ENCODE measurements at places on chromosomes 1 and 21. TPM values are rescaled to one million over a fixed set of nuclear protein-coding genes. Genes with fewer than 3 reads are reported as not detected.

Gene FMO5
- total RNA-seq = 0.07 TPM

Gene LCE2A
- 3.0 TPM for total RNA-seq

Gene FCRLB
- total RNA-seq = 17.0 TPM

Gene PRCC
- 122 TPM for total RNA-seq

Gene EFNA1
- total RNA-seq = 3.6 TPM

Gene SEMA6C
- 0.80 TPM for total RNA-seq

Gene F5
- not detected for total RNA-seq

Gene NEK7
- 48.7 TPM for total RNA-seq

Gene IL19
- 0.57 TPM for total RNA-seq

Gene ARMH1
- total RNA-seq = not detected

Gene LRRIQ3
- total RNA-seq = 0.50 TPM

Gene GORAB
- 7.1 TPM for total RNA-seq

Gene PDC
- total RNA-seq = not detected

Gene PRSS38
- not detected for total RNA-seq

Gene PDE9A
- 0.02 TPM for total RNA-seq

Gene OLIG1
- not detected for total RNA-seq

Gene CD1E
- total RNA-seq = not detected

Gene DENND4B
- 15.2 TPM for total RNA-seq

DNA sequence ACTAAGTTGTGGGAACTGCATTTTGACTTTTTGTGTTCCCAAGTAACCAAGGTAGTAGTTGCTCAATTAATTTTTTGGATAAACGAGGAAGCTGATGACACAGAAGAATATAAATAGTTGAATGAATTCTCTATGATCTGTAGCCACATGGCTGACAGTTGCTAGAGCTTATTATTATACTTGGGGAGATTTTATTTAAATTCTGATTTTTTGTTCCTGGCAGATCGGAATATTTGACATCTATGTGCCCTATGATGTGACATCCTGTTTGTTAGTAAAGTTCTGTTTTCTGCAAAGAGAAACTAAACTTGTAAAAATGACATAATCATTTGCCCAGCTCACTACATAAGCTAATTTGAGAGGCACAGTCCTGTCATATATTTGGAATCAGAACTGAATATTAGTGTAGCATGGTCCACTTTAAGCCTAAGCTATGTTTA, 9.7 kb upstream of the LYST start:
- DNase-seq = no peak

DNA sequence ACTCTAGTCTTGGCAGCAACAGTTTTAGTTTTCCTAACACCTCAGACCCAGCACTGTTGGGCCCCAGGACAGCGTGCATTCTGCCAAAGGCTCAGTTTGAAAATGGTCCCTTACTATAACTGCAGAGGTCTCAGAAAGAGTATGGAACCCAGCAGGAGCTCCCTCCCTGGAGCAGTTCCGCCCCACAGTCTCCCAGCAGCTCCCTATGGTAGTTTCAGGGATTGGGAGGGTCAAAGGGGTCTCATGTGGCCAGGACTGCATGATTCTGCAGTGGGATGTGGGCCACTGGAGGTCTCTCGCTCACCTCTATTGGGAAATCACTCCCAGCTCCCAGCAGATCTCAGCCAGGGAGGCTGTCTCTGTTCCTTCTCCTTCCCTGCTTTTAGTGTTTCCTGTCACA, 12.3 kb downstream of the LY9 start:
- no peak for DNase-seq

GRCh38 chr1:242189591-242189990, 190.7 kb upstream of the MAP1LC3C start:
- no peak for DNase-seq

- no peak for DNase-seq
Measured at GRCh38 chr1:2567083-2567679, 11.0 kb downstream of the TNFRSF14 start.

GRCh38 chr1:10980094-10980577, 32.3 kb upstream of the TARDBP start:
- DNase-seq = peak; percentile 55

DNA sequence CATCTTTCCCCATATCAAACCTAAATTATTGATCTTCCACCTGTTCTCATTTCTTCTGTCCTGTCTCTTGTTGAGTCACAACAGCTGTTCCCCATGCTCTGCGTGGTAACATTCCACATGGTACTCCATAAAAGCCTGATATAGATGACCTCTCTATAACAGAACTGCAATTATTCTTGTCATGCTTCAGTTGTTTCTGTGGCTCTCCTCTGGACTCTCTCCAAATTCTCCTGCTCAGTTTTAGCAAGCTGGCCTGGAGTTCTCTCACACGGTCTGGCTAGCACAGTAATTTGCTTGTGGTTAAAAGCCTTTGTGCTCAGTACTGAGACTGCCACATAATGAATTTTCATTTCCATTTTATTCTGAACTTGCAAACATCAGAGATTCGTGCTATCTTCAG, 10.6 kb upstream of the LRRC39 start:
- peak; percentile 10 for DNase-seq

- no peak for DNase-seq
Measured at GRCh38 chr21:44749116-44749758, 37.9 kb upstream of the TSPEAR start.

- DNase-seq = no peak
Measured at GRCh38 chr1:20126806-20127440, 7.6 kb upstream of the PLA2G2D start.

DNA sequence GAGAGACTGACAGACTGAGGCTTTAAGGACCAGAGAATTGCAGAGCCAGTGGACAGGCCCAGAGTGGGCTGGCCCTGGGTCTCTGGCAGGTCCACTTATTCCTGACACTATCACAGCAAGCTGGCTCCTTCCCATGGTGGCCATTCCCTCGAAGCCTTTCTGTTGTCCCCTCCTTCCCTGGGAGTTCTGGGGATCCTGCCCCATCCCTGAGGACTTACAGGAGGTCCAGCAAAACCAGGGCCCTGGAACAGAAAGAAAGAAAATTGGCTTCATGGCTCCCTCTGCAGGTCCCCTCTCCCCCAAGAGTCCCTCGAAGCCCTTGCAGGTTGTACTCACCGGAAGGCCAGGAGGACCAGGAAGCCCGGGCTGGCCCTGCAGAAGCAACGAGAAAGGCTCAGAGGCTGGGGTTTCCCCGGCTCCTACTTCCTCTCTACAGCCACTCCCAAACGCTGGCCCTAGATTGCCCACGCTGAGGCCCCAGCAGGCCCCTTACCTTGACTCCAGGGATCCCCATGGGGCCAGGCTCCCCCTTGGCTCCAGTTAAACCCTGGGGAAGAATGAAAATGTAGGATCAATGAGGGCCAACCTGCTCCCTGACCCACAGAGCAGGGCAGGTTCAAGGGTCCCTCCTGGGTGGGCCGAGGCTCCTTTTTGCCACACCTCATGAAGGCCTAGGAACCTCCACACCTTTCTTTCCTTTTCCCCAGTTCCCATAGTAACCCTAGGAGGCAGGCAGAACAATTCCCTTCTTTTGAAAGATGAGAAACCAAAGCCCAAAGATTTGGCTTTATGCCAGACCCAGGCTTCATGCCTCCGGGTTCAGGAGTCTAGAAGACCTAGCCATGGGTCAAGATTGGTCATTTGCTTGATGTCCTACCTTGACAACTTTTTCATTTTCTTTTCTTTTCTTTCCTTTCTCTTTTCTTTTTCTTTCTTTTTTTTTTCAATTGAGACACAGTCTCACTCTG, 4.6 kb downstream of the COL9A2 start:
- no peak for DNase-seq

DNA sequence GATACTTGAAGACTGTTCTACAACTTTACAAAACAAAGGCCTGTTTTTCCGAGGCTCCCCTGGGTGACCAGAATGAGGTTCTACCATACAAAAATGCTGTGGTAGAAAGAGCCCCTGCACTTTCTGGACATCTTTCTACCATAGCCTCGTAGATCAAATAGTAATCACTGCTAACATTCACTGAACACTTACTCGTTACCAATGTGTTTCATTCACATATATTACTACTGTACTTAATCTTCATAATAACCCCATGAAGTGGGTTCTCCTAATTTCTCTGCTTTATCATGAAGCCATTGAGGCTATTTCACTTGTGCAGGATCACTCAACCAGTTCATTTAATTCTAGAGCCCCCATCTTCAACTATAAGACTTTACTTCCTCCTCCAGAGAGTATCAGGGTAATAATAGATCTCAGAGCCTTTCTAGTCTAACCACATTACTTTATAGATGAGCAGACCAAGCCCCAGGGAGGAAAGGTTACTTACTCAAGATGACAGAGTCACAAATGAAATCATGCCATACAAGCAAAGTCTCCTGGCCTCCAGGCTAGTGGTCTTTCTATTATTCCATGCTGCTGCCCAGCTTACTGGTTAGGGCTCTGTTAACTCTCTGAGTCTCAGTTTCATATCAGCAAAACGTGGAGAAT, 46.7 kb upstream of the OSBPL9 start:
- peak; percentile 44 for DNase-seq

DNA sequence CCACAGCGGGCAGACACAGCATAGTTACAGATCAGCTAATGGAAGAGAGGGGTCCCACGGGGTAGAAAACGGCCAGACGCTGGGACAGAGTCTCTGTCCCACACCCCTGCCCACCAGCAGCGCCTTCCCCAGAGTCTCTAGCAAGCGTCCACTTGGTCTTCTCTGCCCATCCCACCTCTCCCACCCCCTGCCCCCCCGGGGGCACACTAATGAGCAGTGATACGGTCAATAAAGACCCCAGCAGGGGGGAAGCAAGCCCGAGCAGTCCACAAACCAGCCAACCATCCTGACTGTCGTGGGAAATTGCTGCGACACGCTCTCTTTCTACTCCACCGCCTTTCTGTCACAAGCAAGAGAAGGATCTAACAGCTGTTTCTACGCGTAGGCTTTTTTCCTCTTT, 374.7 kb downstream of the NPHP4 start:
- DNase-seq = no peak

- no peak for DNase-seq
Measured at GRCh38 chr1:3355894-3356826, 98.3 kb upstream of the ARHGEF16 start.

DNA sequence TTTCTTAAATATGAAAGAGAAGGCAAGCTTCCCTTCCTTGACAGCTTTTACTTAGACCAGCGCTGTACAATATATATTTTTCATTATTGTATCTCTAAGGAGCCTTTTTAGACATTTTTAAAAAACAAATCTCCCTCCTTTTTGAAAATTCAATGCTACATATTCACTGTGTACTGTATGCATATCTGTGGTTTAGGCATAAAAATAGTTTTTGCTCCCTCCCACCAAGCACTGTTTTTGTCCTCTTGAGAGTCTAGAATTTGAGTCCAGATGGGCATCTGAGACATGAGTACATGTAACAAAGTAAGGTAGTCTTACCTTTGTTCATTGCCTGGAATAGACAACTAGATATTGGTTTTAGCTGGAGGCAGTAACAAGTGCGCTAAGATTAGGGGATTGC, 488.5 kb upstream of the RUNX1 start:
- DNase-seq = no peak

- DNase-seq = no peak
Measured at GRCh38 chr21:30164796-30165195, 1.8 kb downstream of the CLDN17 start.

DNA sequence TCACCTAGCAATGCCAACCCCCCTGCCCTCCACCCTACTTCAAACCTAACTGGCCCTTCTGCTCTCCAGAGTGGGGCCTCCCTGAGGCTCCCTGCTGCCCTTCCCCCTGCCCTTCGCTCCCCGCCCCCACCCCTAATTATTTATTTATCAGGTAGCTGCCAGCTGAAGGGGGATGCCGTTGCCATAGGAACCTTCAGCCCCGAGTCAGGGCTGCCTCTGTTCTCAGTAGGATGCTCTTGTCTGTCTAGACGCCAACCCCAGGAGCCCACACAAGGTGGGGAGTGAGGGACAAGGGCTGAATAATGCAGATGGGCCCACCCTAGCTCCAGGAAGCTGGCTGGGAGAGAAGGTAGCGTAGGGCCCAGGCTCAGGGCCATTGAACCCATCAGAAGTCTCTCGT, 41.1 kb downstream of the NKAIN1 start:
- DNase-seq = no peak

DNA sequence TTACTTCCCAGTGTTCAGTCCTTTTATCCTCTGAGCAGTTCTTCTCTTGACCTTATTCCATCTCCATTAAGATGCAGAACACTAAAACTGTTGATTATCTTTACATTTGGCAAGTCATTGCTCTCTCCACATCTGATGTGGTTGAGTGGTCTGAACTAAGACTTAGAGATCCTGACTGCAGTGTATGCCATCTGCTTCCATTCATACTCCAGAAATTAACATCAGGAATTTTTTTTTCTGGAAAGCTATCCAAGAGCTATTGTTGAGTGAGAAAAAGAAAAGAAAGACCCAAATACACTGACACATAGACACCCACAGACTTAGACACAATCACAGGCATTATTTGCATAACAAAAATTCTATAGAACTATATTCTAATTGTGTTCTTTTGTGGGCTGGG, 3.7 kb upstream of the TRIM62 start:
- no peak for DNase-seq

DNA sequence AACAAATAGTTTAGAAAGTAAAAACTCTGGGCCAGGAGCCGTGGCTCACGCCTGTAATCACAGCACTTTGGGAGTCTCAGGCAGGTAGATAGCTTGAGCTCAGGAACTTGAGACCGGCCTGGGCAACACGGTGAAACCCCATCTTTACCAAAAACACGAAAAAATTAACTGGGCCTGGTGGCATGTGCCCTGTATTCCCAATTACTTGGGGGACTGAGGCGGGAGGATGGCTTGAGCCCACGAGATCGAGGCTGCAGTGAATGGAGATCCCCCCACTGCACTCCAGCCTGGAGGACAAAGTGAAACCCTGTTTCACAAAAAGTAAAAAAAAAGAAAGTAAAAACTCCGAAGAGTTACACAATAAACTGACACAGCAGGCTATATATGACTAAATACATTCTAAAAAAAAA, 10.6 kb downstream of the CEP170 start:
- DNase-seq = no peak

- DNase-seq = peak; percentile 77
Measured at GRCh38 chr1:162349635-162350330, 26.9 kb downstream of the SPATA46 start.

- DNase-seq = peak; percentile 10
Measured at GRCh38 chr1:39317111-39317510, 112.6 kb downstream of the MACF1 start.

- peak; percentile 41 for DNase-seq
Measured at GRCh38 chr1:26570287-26570686, 40.7 kb downstream of the RPS6KA1 start.

GRCh38 chr21:36757196-36757595, 58.3 kb downstream of the SIM2 start:
- no peak for DNase-seq

- DNase-seq = no peak
Measured at GRCh38 chr1:21653744-21654100, 15.4 kb downstream of the RAP1GAP start.

GRCh38 chr1:187129132-187129531, 300.4 kb downstream of the PLA2G4A start:
- DNase-seq = no peak
